ENCODE measurements at places on chromosomes 2 and 18.

- DNase-seq: no peak
Measured at GRCh38 chr2:62660582-62661262, 44.8 kb upstream of the EHBP1 start.

DNA sequence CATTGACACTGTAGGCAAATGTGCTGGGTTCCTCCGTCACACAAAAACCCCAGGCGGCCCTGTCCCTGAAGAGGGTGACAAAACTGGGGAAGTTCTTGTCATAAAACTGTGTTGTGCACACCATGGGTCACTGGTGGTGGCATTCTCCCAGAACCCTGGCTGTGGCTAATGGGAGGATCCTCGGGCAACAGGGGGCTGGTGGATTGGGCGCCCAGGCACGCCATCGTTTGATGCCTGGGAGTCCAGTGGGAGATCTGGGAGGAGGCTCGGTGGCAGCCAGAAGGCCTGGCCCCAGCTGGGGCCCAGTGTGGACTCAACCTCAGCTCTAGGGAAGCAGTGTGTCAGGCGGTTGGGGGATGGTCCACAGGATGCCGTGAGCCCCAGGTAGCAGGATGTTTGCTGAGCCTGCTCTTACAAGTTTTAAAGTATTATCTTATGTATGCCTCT, 140.7 kb downstream of the ACOXL start:
- DNase-seq: no peak

- no peak for DNase-seq
Measured at GRCh38 chr2:193963472-193964119, 1693.4 kb upstream of the SLC39A10 start.

- no peak for DNase-seq
Measured at GRCh38 chr18:35740656-35741055, 159.1 kb downstream of the GALNT1 start.

DNA sequence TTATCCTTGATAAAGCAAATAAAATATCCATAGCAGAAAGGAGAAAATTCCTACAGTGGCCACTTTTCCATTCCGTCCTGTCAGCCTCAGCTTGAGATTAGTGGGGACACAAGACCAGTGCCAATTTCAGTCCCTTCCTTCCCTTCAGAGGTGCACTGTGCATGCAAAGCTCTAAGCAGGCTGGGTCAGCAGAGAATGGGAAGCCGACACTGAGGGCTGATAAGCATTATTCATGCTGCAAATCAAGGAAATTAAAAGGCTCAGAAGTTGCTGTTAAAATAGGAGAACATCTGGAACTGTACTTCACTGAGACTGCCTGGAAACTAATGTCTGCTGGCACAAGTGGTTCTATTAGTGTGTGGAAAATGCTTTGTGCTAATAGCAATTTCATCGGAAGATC, 534.3 kb downstream of the ADCYAP1 start:
- no peak for DNase-seq

- no peak for DNase-seq
Measured at GRCh38 chr2:18639756-18640453, 50.5 kb upstream of the NT5C1B start.

DNA sequence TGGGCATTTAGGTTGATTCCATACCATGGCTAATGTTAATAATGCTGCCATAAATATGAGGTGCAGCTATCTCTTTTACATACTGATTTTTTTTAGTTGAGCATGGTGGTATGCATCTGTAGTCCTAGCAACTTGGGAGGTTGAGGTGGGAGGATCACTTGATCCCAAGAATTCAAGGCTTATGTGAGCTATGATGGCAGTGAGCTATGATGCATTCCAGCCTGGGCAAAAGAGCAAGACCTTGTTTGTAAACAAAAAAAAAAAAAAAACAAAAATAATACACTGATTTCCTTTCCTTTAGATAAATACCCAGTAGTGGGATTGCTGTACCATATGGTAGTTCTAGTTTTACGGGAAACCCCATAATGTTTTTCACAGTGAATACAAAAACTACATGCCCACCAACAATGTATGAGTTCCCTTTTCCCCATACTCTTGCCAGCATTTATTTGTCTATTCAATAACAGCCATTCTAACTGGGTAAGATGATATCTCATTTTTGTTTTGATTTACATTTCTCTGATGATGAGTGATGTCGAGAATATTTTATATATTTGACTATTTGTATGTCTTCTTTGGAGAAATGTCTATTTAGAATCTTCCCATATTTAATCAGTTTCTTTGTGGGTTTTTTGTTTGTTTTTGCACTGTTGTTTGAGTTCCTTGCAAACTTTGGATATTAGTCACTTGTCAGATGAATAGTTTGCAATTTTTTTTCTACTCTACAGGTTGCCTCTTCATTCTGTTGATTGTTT, 281.0 kb upstream of the KYNU start:
- DNase-seq: no peak

DNA sequence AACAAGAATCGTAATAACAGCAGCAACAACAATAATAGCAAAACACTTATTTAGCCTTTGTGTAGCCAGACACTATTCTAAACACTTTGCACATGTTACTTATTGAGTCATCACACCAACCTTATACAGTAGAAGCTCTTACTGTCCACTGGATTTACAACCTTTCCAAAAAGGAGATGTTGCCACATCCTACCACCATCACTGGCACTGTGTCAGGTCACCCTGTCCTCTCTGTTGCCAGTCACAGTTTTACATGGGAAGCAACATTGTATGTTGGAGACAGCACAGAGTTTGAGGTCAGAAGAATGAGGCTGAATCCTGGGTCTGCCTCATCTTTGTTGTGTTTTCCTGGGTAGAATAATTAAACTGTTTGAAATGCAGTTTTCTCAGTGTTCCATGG, 201.4 kb upstream of the EPAS1 start:
- DNase-seq: no peak

DNA sequence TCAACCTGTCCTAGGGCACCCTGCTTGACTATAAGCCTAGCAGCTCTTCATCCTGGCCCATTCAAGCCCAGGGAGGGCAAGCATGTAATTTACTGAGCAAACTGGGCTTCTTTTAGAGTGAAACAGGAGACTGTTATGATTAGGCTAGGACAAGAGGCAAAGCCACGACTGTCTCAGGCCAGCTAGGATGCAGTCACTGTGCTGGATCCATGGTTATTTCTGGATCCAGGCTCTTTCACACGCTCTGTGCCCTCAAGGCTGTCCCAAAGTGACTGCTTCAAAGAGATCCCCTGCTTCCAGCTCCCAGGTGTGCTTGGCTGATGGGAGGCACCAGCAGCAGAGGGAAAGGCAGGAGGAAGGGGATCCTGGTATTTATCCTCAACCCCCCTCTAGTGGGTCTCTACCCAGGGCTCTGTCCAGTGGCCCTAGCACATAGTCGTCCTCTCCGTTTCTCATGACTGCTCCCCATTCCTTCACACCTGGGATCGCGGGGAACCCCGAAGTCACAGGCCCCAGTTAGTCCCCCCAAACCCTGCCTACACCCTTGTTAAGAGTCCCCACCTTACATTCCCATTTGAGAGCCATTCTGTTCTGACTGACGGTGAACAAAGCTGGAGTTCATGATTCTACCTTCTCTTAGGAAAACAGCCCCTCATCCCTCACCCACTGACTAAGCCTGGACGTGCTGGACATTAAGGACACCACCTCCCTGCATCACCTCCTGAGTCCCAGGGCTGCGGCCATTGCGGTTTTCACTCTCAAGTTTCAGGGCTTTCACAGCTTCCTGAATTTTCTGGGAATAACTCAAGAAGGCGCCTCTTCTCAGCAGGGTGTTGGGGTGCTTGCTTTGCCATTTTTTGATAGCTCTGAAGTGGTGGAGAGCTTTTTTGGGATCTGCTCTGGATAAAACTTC, 63.2 kb downstream of the POLR1A start:
- DNase-seq: no peak

GRCh38 chr2:184346338-184346862, 251.9 kb upstream of the ZNF804A start:
- DNase-seq: no peak

GRCh38 chr2:134271758-134272157, 17.9 kb downstream of the MGAT5 start:
- DNase-seq: no peak

GRCh38 chr2:215530191-215530968, 94.5 kb upstream of the FN1 start:
- no peak for DNase-seq

DNA sequence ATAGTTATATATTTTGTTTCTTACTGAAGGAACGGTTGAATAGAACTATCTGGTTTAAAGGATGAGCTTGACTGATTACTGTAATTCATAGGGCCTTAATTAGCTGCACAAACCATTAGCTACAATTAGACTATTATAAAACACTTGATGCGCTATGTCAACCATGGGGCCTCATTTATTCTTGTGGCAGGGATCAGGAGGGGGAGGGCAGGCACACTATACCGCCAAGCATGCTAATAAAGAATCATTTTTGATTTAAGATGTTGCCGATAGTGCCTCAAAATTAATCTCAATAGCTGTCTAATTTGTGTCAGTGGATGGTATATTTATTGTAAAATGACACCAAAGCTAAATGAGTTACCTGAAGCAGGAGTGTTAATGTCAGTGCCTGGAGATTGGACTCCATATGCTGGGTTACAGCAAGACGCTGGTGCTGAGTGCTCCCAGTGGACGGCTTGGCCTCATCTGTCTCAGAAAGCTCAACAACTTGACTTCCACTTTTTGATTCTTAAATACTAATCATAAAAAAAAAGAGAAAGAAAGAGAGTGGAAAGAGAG, 1007.0 kb upstream of the CELF4 start:
- no peak for DNase-seq

GRCh38 chr18:68679528-68679927, 35.4 kb downstream of the TMX3 start:
- no peak for DNase-seq

DNA sequence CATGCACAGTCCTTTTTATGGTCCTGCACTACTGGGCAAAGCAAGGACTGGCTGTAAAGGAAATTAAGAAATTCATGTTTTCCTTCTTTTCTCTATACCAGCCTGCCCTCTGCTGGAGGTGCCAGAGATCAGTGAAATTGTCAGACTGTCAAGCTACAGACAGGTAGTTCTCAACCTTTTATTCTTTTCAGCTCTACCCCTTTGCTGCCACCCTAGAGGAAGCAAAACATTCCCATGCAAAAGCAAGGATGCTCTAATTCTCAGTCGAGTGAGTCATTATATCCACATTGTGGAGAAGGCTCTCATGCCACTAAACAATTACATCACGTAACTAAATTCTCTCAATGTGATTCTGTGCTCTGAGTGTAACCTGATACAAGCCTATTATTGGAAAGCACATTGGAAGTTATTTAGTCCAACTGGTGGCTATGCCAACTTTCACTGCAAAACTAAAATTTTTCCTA, 25.0 kb upstream of the RAPGEF4 start:
- DNase-seq: peak; percentile 24

GRCh38 chr2:137838255-137839092, 125.8 kb upstream of the HNMT start:
- DNase-seq: no peak

DNA sequence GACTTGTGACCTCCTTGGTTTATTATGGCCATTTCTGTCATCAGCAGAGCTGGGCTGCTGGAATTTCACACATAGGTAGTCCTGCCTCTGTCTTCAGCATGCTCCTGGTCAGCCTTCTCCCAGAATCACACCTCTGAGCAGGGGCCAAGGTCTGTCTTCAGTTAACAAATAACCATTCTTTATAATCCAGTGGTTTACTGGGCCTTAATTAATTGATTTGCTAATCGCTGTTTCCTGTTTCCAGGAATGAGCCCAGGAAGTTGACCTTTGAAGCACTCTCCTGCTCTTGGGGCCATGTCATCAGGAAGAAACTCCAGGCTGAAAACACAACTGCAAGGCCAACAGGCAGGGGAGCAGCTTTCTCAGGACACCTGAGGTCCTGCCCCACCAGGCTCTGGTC, 278.5 kb downstream of the SRBD1 start:
- no peak for DNase-seq

- no peak for DNase-seq
Measured at GRCh38 chr2:100178085-100178788, 35.8 kb upstream of the AFF3 start.

- DNase-seq: no peak
Measured at GRCh38 chr2:65329525-65329924, 101.9 kb downstream of the ACTR2 start.

- DNase-seq: no peak
Measured at GRCh38 chr2:12819103-12819475, 102.4 kb downstream of the TRIB2 start.

DNA sequence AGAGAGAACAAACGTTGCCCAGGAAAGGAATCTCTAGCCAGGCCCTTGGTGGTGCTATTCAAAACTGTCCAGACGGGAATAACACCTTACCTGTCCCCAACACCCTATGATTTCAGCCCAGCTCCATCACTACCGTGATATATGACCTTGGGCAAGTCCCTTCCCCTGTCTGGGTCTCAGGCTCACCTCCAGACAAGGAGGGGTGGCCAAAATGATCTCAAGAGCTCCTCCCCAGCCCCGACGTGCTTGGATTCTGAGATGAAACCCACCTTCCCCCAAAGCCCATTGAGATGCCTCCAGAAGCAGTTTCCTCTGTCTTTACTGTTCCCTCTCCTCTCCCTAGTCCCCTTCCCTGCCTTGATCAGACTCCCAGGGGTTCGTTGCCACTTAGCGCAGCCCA, 1.5 kb downstream of the KCNK3 start:
- no peak for DNase-seq

- no peak for DNase-seq
Measured at GRCh38 chr2:68721482-68722101, 13.0 kb upstream of the ARHGAP25 start.

GRCh38 chr2:237724811-237725478, 73.6 kb upstream of the RBM44 start:
- no peak for DNase-seq

- no peak for DNase-seq
Measured at GRCh38 chr2:39152504-39152903, 31.7 kb upstream of the SOS1 start.

DNA sequence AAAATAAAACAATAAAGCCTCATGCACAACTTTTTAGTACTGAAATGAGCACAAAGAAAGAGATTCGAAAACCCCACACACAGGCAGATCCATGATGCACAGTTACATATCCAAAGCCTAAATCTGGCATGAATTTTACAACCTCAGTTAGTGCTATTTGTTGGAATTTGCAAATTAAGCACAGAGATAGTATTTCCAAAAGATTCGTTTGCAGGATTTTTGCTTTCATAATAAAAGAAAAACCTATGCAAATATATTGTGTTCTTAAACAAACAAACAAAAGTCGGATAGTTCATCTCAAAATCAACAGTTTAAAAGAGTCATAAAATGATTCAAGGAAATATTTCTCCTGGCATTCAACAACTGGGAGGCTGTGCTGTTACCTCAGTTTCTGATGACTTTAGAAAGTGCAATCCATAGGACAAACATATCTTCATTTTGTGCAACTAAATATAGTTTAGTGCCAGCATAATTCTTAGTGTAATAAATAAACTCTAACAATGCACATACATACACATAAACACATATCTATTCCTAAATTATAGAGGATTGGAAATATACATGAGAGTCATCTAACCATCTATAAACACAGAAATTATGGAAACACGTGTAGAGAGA, 10.8 kb downstream of the PAX3 start:
- DNase-seq: no peak

GRCh38 chr2:227221120-227221519, 56.7 kb downstream of the COL4A3 start:
- no peak for DNase-seq

- DNase-seq: no peak
Measured at GRCh38 chr18:49178736-49179135, 228.0 kb upstream of the SMAD7 start.

GRCh38 chr18:22210311-22210754, 40.9 kb downstream of the GATA6 start:
- no peak for DNase-seq

Data from GM12891 (cell line).